ENCODE measurements at places on chromosomes 5 and 9.

GRCh38 chr5:163916376-163916775 lies 411.0 kb downstream of the MAT2B start:
- DNase-seq: no peak

DNA sequence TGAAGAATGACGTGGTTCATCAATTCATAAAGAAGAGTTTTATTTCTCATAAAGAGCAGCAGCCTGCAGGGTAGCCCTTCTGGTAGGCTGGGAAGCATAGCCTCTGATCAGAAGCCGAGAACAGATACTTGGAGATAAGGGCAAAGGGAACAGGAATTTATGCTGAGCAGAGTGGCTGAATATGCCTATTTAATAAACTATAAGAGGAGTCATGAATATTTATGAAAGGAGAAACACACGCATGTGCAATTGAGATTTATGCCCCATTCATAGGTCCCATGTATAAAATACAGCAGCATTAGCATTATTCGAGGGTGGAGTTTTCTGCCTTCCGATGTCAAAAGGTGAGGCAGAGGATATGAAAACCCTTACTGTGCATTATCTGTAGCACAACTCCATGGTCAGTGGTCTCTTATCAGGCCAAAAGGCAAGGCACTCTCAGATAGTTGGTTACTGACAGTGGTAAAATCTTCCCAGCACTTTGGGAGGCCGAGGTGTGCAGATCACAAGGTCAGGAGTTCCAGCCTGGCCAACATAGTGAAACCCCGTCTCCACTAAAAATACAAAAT lies 569.1 kb downstream of the ACTL7B start:
- no peak for DNase-seq

DNA sequence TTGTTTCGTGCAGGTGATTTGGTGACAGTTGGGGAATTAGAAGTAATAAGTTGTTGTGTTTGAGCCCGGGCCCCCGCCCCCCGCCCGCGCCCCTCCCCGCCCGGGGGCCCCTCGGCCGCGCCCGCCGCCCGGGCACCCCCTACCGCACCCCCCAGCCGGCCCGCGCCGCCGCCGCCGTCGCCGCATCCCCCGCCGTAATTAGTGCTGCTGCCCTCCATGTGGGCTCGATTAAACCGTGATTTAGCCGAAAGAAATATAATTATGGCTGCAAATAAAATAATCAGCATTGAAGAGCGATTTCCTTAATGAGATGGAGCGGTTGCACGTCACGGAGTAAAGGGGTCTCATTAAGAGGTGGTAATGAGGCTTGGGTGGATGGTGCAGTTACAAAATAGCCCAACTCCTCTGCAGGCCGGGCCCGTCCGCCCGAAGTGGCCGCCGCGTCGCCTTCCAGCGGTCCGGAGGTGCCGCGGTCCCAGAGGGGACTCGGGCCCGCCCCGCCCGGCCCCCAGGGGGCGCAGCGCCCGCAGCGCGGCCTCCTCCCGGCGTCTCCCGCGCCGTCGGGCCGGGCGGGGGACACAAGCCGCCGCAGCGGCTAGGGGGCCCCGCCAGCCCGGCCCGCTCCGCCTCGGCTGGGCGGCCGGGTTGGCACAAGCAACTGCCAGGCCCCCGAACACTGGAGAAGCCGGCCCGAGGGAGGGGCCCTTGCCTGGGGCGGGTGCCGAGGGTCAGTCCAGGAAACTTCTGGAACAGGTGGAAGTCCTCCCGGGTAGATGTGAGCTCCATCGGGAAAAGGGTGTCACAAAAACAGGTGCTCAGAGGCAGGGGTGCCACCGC lies 6.9 kb upstream of the OTP start:
- DNase-seq: peak; percentile 44

- DNase-seq: no peak
Observed at GRCh38 chr5:34843497-34843896, 4.5 kb downstream of the TTC23L start.

- DNase-seq: no peak
Observed at GRCh38 chr9:133124907-133125275, 3.9 kb upstream of the RALGDS start.

DNA sequence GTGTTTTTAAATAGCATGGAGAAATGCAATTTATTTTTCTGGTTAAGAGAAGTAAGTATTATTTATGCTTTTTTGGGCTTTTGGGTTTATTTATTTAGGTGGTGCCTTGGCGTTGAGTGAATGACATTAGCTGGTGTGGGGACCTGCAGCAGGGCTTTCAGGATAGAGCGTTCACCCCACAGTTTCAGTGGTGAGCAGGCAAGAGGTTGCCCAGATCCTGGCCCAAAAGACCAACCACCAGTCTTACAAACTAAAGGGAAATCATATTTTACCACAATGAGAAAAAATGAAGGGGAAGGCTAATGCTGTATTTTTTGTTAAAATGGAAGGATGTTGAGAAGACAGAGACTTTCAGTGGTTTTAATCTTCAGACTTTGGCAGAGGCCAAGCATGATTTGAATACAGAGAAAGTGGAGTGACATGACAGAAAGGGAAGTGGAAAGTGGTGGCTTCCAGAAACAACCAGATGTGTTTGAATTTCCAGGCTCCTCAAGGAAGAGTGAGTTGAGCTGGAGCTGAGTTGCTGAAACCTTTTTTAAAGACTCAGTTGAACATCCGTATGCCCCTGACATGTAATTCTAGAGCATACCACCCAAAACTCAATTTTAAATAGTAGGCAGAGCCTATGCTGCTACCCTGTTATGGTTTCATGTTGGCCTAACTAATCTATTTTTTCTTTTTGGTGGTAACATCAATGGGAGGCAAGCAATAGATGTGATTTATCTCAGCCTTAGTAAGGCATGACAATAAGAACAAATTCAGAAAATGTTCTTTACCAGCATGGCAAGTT lies 94.8 kb downstream of the AOPEP start:
- DNase-seq: no peak

DNA sequence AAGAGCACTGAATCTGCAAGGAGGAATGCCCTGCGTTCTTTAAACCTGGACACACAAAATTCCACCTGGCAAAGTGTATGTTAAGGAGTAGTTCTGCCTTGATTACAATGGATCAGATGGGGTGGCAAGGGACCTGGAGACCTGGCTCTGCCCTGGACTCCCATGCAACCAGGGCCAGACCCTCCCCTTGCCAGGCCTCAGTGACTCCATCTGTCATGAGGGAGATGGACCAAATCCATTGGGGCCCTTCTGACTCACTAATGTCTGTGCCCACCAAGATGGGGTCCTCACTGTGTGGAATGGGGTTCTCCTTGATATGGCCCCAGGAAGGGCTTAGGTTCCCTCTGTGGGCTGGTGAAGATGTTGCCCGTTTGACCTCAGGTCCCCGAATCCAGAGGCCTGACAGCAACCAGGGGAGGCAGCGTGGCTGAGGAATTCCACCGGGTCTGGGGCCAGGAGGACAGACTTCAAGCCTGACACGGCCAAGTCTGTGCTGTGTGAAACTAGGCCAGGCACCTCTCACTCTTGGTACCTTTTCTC lies 100.3 kb downstream of the PAX5 start:
- no peak for DNase-seq

DNA sequence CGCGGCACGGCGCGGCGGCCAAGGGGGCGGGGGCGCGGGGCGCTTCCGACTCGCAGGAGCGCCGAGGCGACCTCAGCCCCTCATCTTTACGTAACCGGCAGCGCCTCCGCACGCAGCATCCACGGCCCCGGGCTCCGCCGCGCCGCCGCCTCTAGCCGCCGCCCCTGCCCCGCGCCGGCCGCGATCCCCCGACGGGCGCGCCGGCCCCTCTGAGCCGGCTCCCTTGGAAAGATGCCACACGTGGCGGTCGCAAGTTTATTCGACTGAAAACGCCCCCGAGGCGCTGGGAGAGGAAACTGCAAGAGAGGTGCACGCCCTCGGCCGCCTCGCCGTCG lies 1.0 kb downstream of the KLF9 start:
- peak; percentile 70 for DNase-seq

- no peak for DNase-seq
Observed at GRCh38 chr5:6576861-6577501, 55.9 kb downstream of the NSUN2 start.

DNA sequence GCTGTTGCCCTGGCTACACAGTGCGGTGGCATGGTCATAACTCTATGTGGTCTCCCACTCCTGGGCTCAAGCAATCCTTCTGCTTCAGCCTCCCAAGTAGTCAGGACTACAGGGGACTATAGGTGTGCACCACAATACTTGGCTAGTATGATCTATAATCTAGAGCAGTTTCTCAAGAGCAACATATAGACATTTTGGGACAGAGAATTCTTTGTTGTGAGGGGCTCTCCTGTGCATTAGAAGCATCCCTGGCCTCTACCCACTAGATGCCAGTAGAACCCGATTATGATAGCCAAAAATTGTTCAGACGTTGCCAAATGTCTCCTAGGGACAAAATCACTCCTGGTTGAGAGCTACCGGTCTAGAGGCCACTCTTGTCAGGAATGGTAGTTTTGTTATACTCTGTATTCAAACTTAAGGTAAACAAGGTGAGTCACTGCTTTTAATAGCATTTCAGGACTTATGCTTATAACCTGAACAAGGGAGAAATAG lies 7.2 kb downstream of the ANKHD1 start:
- no peak for DNase-seq

DNA sequence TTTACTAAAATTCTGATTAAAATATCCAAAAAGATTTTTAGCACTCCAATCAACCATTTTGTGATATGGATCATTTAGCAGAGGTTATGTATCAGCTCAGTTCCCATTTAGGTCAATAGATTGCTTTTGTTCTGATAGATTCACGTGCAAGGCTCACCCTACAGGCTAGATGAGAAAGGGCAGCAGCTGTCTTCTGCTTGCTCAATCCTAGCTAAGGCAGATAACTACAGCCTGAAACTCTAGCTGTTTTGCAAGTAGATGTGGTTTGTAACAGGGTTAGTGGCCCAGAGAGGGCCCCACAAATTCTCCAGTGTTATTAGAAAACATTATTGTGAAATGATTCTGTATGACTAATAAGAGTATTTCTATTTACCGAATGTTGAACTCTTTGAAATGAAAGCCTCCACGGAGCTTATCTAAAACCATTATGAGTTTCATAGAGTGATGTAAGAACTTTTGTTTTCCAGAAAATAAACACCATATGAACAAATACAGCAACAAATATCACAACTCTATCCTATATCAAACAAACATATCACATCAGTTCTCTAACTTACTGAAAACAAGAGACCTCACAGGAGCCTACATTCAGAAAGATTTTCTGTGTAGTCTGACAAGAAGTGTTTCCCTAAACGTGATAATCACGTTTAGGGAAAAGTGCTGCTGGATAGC lies 841.9 kb upstream of the ACO1 start:
- peak; percentile 10 for DNase-seq

- no peak for DNase-seq
Observed at GRCh38 chr9:34961574-34962490, 3.7 kb downstream of the PHF24 start.

DNA sequence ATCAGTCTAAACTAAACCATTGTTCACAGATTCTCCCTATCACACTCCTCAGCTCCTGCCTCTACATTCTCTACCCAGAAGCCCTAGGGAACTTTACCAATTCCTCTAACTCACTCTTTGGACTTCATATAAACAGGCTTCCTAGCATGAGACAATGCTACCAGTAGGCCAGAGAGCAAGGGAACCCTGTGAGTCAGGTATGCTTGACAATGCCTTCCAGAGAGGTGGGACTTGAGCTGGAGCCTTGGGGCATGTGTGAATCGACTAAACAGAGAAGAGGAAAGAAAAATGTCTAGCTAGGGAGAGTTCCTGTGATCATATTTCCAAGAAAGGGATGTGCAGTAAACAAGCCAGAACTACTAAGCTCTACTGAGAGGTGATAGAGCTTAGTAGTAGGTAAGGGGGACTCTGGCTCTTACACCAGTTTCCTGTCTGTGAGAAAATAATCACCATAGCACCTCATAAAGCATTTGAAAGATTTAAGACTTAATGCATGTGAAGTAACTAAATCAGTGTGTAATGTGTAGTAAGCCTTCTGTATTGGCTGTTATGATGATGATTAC lies 6.4 kb upstream of the RFK start:
- no peak for DNase-seq

DNA sequence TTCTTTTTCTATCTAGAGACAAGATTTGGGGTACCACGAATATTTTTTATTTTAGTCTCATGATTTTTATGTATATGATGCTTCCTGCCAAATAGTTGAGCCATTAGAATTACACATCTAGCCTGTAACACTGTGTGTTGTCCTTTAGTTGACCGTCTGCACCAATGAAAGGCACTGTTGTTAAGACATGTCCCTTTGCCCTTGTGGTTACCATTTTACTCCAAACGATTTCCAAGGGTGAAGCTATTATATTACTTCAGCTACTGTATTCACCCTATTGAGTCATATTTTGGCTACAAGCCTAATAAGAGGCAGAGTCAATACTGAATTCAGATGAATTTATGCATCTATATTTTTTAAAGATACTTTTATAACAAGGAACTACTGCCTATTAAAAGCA lies 207.6 kb downstream of the CETN3 start:
- no peak for DNase-seq
